KBM-7 (cell line): ENCODE measurements at places on chromosomes 12 and 14.

DNA sequence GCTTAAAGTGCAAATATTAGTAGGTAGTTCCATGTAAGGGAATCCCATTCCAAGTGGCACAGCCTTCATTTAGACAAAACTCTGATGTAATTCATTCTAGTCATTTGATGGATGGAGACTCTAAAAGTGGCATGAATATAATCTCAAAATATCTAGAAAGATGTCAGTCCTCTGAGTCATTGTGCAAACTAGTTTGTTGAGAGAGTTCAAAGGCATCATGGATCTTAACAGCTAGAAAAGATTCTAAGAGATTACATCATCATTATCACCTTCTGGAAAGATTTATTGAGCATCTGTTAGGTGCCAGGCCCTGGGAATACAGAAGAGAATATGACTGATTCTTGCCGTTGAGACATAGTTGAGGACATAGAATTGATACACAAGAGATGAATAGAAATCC lies 30.7 kb downstream of the CRADD start:
- no peak for DNase-seq

- DNase-seq, result no peak
Measured at GRCh38 chr12:131379738-131380137, 331.2 kb upstream of the SFSWAP start.

DNA sequence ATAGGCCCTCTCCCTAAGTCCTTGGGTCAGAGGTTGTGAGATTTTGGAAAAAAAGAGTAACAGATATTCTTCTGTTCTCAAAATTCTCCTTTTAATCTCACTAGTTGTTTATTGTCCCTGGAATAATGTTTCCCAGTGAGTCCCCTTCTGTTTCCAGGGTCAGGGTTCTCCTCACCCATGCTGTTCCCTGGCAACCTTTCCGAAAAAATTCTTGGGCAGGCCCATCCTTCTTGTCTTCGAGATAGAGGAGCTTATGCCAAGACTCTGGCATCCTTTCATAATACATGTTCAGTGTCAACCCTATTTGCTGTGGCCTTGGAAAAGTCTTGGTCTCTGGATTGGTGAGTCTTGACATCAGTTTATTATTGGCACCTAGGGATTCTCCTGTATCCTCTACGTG lies 212.4 kb upstream of the FAR2 start:
- DNase-seq, result no peak

GRCh38 chr12:115335594-115335993 lies 651.6 kb upstream of the TBX3 start:
- DNase-seq, result no peak

DNA sequence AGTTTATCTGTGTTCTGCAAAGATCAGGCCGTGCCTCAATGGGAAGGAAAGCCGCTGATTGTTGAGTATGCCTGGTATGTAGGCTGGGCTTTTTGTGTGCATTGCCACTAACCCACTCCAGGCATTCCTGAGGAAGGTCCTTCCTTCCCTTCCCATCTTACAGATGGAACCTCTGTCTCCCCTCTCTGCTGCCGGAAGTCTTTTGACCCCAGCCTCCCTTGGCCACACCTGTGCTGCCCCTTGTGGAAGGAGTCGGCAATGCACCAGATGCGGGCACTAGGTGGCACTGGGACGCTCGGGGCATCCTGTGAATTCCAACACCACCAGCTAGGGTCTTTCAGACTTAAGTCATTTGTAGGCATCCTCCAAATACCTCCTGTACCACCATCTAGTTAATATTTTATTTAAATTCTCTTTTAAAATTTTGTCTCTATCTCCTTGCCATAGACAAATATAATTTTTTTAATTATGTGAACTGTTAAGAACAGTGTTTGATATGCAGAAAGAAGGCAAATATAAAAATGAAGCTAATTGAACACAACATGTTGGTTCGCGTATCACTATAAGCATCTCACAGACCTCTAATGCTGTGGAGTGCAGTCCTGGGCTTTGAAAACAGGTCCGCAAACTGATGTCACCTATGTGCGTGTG lies 99.6 kb downstream of the RIN3 start:
- peak; percentile 61 for DNase-seq

- no peak for DNase-seq
Measured at GRCh38 chr12:25695574-25695973, 142.5 kb upstream of the LMNTD1 start.

DNA sequence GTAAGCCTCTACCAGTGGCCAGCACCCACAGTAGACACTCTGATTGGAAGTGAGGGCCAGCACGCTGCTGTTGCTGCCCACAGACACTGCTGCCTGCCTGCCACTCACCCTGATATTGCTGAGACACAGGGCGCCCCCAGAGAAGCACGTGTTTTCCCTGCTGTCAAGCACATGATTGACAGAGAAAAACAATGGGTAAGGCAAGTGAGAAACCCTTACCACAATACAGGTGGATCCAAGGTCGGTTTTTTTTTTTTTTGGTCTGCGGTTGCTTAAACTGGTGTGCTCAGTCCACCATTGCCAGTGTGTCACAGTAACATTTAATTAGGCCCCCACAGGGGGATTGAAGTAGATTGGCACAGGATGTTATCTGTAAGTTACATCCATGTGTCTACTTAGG lies 65.9 kb downstream of the WDR20 start:
- no peak for DNase-seq

GRCh38 chr12:48736456-48736855 lies 19.9 kb upstream of the CCNT1 start:
- DNase-seq, result no peak

DNA sequence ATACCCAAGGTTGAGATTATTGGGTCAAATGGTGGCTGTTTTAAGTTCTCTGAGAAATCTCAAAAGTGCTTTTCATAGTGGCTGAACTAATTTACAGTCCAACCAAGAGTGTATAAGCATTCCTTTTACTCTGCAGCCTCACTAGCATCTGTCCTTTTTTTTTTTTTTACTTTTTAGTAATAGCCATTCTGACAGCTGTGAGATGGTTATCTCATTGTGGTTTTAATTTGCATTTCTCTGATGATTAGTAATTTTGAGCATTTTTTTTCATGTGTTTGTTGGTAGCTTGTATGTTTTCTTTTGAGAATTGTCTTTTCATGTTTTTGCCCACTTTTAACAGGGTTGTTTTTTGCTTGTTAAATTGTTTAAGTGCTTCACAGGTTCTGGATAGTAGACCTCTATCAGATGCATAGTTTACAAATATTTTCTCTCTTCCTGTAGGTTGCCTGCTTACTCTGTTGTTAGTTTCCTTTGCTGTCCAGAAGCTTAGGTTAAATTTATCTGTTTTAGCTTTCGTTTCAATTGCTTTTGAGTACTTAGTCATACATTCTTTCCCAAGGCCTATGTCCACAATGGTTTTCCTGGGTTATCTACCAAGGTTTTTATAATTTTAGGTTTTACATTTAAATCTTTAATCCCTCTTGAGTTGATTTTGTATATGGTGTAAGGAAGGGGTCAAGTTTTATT lies 881.3 kb upstream of the SEL1L start:
- DNase-seq, result no peak

- DNase-seq, result no peak
Measured at GRCh38 chr12:92848740-92849139, 80.4 kb downstream of the EEA1 start.

- peak; percentile 81 for DNase-seq
Measured at GRCh38 chr12:51590347-51591015, 552 bp upstream of the SCN8A start.

GRCh38 chr12:116662612-116663144 lies 75.2 kb downstream of the SPRING1 start:
- peak; percentile 79 for DNase-seq

- no peak for DNase-seq
Measured at GRCh38 chr12:214003-214741, at the start of gene SLC6A12. Gene SLC6A12 (minus strand): TSS chr12:214157. CDS start chr12:209986, 4,171 bp downstream.

GRCh38 chr14:86971292-86971691 lies 1021.7 kb downstream of the GALC start:
- DNase-seq, result no peak

DNA sequence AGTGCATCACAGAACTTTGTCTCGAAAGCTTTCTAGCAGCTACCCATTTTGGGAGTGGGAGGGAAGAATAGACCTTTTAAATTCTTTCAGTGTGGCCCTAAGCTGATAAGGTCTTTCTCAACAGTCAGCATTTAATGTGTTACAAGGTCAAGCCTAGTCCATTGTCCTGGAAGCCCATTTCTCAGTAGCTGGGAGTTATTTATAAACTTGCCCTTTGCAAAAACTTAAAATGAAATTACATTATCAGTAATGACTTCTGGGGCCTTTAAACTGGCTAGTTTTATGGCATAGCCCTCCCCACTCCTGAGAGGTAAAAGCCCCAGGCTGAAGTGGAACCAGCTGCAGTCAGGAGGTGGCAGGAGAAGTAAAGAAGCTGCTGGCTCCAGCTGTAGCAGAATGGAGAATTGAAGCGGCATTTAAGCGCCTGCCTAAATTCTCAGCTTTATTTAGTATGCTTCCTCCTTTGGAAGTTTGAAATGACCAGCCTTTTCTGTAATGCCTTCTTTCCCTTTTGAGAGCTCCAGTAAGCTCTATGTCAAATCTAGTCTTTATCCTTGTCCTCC lies 12.4 kb downstream of the COPZ1 start:
- DNase-seq, result peak; percentile 56

DNA sequence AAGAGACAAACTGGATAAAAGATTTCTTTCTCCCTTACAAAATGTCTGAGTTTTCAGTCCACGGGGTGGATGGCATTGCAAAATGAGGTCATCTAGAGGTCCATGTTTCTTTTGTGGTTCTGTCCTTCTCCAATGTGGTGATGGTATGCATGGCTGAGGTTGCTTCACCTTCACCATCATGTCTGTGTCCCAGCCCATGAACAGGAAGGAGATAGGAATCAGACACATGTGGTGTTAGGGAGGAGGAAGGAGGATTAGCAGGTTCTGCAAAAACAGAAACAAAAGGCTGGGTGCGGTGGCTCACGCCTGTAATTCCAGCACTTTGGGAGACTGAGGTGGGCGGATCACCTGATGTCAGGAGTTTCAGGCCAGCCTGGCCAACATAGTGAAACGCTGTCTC lies 11.0 kb upstream of the AEBP2 start:
- peak; percentile 95 for DNase-seq

DNA sequence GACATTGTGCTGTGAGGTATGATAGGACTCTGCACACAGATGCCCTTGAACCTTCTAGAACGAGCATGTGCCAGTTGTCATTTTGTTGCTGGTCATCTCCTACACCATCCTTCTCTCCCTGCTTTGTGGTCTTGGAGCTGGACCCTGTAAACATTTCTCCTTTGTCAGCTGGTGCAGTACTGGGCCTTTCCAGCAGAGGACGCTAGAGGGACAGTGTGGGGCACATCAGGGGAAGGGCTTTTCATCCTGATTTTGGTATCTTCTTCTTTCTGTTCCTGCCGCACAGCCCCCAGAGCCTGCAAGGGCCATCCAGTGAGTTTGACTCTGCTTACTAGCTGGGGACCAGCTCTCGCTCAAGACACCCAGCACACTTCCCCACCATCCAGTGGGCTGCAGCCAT lies 484.6 kb downstream of the AACS start:
- DNase-seq, result peak; percentile 36

DNA sequence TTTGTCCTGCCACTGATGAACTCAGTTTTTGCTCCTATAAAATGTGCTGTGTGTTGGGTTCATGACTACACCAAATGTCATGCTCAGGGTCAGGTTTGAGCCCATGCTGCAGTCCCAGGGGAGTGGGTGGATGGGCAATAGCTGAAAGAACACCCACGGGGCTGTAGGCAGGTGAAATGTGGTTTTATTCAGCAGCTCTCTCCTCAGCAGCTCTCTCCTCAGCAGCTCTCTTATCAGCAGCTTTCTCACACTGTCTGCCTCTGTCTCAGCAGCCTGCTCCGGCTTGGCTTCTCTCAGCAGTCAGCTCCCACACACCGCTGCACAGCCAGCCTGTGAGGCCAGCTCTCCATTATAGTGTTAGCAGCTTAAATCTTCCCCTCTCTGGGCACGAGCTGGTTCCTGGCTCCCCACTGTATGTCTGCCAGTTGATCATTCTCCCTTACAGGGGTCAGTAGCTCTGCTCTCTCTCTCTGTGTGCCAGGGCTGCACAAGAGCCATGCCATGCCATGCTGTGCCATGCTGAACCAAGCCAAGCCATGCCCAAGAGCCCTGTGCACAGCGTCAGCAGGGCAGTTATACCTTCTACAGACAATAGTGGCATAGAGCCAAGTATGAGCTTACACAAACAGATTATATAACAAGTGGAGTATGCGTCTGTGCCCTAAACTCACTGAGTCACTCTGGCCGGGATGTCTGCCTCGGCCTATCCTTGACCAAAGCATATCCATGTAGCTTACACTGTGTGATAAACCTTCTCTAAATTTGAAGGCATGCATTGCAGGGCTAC lies 303.3 kb upstream of the TMPO start:
- DNase-seq, result no peak
